ENCODE measurements at places on chromosomes 4 and X.

DNA sequence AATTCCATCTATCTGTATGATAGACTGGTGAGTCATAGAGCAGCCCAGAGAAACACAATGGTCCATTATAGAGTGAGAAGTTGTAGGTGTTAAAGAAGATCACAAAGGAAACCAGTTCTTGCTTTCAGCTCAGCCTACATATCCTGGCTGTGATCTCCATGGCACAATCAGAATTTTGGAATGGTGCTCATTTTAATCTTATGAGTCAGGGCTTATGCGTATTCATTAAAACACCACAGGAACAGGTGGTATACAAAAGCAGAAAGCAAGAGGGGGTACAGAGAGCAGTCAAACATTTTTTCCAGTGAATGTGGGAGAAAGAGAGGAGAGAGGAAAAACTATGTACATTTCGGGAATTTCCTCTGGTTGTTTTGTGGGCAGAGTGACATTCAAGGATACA, 126.9 kb downstream of the MFAP3L start:
- no peak for DNase-seq

DNA sequence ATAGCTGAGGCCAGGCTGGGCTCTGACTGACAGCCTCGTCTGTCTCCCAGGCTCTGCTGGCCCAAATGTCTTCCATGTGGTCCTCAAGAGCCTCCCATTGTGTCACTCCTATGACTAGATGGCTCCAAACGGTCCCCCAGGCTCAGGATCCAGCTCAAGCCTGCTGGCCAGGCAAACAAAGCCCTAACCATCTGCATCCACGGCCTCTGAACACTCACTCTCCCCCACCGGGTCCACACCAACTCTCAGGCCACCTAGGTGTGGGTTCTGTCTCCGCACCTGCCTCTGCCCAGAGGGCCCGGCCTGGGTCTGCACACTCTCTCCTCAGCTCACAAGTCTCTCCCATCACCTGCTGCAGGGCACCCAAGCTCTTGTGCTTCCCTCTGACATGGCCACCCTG, 52.9 kb downstream of the JAKMIP1 start:
- DNase-seq, result no peak

GRCh38 chr4:42225286-42225685, 72.8 kb upstream of the BEND4 start:
- DNase-seq, result no peak

DNA sequence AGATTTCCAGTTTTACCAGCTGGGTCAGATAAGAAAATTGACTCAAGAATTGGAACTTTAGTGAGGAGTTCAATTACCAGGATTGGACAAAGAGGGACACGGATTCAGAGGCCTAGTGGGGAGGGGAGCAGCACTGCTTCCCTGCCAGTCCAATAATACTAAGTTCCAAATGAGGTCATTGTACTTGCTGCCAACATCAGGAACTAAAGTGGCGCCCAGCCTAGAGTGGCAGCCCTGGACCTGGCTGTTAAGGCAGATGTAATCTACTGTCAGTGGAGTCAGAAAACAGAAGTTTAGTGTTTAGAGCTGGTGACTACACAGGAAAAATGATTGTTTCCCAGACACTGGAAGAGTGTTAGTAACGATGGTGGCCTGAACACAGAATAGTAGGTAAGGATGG, 42.7 kb upstream of the RAPGEF2 start:
- no peak for DNase-seq

- DNase-seq, result no peak
Observed at GRCh38 chrX:13252726-13253125, 67.1 kb downstream of the ATXN3L start.

GRCh38 chrX:74514384-74514783, 93.1 kb downstream of the SLC16A2 start:
- no peak for DNase-seq

- no peak for DNase-seq
Observed at GRCh38 chr4:158285429-158286216, 75.3 kb downstream of the TMEM144 start.

- no peak for DNase-seq
Observed at GRCh38 chr4:5399124-5399523, 309.2 kb downstream of the EVC2 start.

GRCh38 chrX:154987940-154988339, 34.6 kb downstream of the F8 start:
- DNase-seq, result no peak

DNA sequence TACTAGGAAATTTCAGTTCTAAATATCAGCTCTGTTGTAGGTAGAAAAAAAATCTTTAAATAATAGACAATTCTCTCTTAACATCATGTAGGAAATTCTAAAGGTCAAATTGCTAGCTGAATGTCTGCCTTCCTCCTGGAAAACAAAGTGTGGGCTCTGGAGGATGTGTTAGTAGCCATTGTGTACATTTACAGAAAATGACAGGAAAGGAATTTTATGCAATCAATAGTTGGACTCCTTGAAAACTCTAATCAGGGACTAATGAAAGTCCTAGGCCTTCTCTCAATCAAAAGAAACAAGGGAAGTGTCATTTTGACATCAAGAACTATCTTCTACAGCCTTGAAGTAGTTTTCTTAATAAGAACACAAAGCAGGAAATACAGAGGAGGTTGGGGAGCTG, 174.6 kb downstream of the ANKRD50 start:
- DNase-seq, result no peak

- DNase-seq, result no peak
Observed at GRCh38 chr4:10521424-10521823, 64.2 kb upstream of the ZNF518B start.

DNA sequence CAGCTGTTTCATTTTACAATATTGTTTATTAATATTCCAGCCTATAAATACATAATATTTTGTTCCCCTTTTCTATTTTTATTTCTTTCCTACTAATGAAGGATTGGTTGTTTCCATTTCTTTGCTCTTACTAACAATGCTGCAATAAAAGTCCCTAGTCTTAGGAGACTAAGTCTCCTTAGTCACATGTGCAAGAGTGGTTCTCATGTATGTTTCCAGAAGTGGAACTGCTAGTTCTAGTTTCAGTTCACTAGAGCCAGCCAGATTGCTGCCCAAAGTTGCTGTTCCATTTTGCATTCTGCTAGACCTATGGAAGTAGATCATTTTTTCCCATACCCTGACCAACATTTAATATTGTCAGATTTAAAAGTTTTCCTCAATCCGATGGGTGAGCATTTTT, 44.3 kb downstream of the CNGA1 start:
- DNase-seq, result no peak

DNA sequence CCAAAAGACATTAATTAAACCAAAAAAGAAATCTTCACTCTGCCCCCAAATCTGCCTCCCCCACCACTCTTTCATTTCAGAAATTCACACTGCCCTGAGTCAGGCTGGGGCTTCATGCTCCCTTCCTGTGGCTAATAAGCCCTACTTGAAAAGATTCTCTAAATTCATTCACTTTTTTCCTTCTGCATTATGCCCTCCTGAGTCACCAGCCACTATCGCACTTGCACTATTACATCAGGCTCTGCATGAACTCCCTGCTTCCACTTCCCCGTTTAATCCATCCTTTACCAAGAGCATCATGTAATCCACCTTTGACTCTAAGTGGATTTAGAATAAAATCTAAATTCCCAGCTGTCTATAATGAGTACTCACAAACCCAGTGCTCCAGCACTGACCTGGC, 295.4 kb upstream of the KLF3 start:
- DNase-seq, result no peak

DNA sequence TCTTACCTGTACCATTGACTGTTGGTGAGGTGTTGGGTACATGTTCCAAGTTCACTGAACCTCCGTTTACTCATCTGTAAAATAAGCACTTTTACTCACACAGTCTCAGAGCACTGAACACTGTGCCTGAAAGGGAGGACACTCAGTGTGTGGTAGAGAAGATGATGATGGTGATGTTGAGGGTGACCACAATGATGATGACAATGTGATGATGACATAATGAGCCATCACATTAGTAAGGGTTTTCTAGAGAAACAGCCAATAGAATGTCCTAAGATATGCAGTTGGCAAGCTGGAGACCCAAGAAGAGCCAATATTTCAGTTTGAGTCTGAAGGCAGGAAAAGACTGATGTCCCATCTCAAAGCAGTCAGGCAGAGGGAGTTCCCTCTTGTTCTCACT, 315.4 kb upstream of the IGFBP7 start:
- no peak for DNase-seq

Data from activated naive CD4-positive, alpha-beta T cell treated with anti-CD3 and anti-CD28 coated beads, Interleukin-2, amount 50 U/mL, for 16 hours (primary cell).